Cardiac muscle cell (in vitro differentiated cells and primary cell): ENCODE measurements at places on chromosomes 13 and 19. TPM values are rescaled to one million over a fixed set of nuclear protein-coding genes. Genes with fewer than 3 reads are reported as not detected.
A peak's percentile ranks its signal among the peaks of the same experiment; 100 is the strongest.

DNA sequence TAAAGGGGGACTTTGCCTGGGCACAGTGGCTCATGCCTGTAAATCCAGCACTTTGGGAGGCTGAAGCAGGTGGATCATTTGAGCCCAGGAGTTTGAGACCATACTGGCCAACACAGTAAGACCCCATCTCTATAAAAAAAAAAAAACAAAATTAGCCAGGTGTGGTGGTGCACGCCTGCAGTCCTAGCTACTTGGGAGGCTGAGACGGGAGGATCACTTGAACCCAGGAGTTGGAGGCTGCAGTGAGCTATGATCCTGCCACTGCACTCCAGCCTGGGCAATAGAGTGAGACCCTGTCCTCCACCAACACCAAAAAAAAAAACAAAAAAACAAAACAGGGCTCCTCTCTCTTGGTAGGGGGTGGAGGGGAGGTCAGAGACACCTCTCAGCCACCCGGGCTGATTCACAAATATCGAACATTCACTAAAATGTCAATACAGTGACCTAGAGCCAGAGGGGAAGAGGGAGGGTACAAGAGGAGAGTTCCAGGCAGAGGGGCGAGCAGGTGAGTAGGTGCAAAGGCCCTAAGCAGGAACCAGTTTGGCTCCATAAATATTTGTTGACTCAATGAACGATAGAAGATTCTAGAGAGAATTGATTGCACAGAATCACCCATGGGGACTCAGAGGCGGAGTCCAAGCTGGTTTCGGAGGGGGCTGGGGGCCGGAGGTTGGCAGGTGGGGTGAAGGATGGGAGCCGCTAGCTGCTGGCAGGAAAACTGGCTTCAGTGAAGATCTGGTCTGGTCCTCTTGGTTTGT is 1.0 kb upstream of the CREB3L3 start:
- DNase-seq: no peak

GRCh38 chr19:6224308-6224675 is 55.5 kb downstream of the MLLT1 start:
- no peak for DNase-seq

Gene SRRM5
- 0.18 and 0.30 TPM in 2 replicates for total RNA-seq

GRCh38 chr19:35170359-35171061 is 16.0 kb downstream of the FXYD5 start:
- DNase-seq: no peak

GRCh38 chr19:3554254-3555083 is 2.9 kb downstream of the MFSD12 start:
- DNase-seq: no peak

Gene HRC
- 255 and 389 TPM in 2 replicates for total RNA-seq

Gene TRIM13
- 13.7 and 18.4 TPM in 2 replicates for total RNA-seq

DNA sequence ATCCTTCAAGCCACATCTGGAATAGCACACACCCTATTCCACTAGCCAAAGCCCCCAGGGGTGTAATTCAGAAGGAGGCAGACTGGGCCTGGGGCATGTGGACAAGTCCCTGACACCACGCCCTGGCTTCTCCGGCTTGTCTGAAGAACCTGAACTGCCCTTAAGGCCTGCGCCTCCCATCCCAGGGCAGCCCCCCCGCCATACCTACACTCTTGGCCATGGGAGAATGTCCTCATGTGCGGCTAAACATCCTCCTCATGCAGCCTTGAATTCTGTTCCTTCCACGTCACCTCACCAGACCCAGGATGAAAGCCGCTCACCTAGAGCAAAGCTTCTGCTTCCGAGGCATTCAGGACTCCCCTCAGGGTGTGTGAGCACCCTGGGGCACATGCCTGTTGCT is 24.3 kb upstream of the POU2F2 start:
- no peak for DNase-seq

Gene NEK3
- 14.2 and 16.1 TPM in 2 replicates for total RNA-seq

- peak; percentile 86 for DNase-seq
Observed at GRCh38 chr19:40529093-40529954, 47.3 kb upstream of the SHKBP1 start.

- DNase-seq: peak; percentile 86
Observed at GRCh38 chr19:49475995-49476880, 2.2 kb downstream of the FLT3LG start.

DNA sequence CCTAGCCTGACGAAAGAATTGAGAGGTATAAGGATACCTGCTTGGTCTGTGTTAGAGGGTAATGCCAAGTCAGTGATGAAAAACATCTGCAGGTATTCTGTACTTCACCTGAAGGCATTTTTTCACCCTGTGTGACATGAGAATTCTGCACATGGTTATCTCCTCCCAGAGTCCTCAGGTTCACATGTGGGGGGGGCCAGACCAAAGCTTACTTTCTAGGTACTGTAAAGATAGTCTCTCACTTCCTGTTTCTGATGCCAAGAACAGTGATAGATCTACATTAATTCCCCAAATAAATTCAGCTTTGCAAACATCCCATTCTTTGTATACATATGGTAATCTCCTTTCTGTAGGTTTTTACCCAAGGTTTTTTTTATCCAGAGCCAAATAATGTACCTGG is 53.4 kb downstream of the GPC6 start:
- DNase-seq: no peak

GRCh38 chr13:73715911-73716510 is 418.2 kb downstream of the KLF12 start:
- no peak for DNase-seq

DNA sequence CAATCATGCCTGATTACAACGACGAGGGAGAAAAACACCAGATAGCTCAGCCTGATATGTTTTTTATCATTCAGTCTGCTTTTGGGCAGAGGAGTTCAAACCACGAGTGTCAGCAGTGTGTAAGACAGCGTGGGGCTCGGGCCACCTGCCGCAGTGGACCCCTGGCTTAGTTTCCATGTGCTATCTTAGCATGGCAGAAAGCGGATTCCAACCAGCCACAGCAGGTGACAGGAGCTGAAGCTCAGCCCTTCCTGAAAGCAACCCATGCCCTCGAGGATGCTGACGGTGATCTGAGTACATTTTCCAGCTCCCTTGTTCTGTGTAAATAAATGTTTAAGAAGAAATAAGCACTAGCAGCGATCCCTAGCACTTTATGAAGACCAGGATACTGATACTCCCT is 32.2 kb upstream of the MBNL2 start:
- no peak for DNase-seq

Gene S1PR2
- total RNA-seq: 5.7 and 7.7 TPM in 2 replicates

DNA sequence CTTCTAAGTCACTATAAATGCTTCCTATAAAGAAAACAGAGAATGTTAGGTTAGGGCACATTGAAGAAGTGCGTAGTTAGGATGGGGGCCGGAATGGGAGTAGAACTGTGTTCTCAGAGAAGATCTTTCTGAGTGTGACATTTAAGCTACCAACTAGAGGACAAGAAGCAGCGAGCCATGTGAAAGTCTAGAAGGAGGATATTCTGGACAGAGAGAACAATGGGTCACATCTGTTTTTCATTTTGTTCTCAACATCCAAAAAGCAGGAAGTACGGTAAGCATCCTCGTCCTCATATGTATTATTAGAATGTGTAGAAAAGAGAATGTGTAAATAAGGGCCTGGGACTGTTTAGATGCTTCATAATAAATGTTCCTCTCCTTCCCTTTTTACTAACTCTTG is 44.5 kb upstream of the PARP4 start:
- peak; percentile 29 for DNase-seq

Gene CGB3
- total RNA-seq: not detected in 2 replicates

DNA sequence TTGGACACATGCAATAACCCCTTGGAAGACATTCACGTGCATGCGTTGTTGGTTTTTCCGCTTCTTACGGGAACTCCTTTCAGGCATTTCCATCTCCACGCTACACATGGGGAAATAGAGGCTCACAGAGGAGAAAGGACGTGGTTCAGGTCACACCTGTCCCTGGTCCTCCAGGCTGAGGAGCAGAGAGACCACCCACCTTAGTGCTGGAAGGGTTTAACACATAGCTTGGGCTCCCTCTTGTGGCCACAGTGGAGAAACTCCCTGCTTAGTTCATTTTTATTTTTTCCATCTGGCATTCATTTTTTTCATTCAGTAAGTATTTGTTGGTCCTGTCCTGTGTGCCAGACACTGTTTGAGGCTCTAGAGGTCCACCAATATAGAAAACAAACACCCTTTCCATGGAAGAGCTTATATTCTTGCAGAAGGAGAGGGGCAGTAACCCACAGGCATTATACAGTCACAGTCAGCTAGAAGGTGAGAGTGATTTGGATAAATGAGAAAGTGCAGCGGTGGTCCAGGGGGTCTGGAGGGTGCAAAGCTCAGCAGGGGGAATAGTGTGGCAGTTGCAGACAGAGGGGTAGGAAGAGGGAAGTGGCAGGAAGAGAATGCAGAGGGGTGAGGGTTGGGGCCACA is 24.2 kb upstream of the TTYH1 start:
- peak; percentile 86 for DNase-seq

DNA sequence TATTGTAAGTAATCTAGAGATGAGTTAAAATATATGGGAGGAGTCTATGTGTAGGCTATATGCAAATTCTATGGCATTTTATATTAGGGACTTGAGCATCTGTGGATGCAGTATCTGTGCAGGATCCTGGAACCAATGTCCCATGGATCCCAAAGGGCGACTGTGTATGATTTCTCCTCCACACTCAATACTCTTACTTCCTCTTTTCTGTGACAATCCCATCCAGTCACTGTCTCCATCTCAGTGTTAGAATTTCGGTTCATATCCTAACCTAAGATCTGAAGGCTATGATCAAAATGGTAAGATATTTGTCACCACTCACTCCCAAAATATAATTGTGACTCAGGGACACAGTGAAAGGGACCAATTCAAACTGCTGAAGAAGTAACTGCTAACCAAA is 15.1 kb upstream of the ZNF599 start:
- DNase-seq: no peak

GRCh38 chr13:110297011-110297410 is 9.9 kb downstream of the COL4A1 start:
- DNase-seq: no peak

DNA sequence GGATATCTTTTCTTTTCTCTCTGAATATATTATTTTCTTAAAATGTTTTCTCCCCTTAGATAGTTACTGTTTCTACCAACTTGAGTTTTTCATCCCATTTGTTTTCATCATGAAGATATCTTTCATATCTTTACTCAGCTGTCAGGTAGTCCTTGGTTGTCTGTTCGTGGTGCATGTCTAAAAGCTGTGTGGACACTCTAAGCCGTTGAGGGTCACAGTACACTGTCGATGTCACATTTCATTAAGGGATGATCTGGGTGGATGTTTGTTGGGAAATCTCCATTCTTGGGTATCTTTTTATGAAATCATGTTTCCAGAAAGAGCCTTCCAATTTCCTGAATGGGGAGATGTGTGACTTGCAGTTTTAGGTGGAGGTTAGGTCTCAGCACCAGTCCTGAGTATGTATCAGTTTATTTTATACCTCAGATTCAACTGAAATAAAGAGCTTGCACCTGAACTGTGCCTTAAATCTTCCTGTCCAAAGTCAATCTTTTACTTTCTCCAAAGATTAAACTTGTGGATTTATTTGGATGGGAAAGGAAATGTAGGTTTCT is 23.2 kb downstream of the ZMYM2 start:
- no peak for DNase-seq

- DNase-seq: no peak
Observed at GRCh38 chr13:24651718-24652345, 28.4 kb upstream of the ATP12A start.

Gene RNF17
- total RNA-seq: not detected in 2 replicates

DNA sequence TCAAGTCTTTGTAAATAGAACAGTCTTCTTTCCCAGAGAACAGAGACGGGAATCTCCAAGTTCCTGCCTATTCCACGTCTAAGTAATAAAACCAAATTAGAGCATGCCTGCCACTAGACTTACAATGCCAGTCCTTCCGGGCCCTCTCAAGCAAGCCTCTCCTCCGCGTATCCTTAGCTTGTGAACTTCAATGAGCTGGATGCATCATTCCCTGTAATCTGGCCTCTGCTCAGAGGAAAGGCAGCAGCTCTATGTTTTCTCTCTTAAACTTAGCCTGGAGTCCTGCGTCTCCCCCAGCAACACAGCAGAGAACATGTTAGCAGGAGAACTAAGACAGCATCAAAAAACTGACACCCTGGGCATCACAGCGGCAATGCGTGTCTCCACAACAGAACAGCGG is 8.2 kb downstream of the NALCN start:
- DNase-seq: no peak

DNA sequence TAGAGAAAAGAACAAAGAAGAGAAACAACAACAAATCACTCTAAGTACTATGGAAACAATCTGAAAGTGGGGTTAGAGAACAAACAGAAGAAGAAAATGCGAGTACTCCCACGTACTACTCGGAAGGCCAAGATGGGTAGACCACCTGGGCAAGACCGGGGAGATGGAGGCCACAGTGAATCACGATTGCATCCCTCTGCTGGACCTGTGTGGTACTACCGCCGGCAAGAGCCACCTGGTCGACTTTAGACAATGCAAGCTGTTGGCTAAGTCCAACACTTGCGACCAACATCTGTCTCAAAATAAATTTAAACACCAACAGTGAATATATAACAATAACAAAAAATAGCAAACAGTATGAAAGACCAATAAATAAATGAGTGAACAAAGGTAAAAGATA is 45.5 kb upstream of the ZNF91 start:
- peak; percentile 0 for DNase-seq

DNA sequence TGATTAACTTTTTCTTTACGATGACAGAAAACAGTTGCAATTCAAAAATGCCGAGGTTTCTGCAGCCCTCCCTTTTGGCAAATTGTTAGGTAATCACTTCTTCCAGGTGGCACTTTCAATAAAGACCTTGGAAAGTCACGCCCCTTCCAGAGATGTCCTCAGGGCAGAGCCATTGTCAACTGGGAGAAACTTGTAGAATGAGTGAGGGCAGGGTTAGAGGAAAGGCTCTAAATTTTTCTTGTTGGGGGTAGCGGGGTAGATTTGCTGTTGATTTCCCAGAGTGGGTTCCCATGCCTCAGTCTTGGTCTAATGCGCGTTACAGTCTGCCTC is 421.1 kb downstream of the FGF9 start:
- DNase-seq: no peak

DNA sequence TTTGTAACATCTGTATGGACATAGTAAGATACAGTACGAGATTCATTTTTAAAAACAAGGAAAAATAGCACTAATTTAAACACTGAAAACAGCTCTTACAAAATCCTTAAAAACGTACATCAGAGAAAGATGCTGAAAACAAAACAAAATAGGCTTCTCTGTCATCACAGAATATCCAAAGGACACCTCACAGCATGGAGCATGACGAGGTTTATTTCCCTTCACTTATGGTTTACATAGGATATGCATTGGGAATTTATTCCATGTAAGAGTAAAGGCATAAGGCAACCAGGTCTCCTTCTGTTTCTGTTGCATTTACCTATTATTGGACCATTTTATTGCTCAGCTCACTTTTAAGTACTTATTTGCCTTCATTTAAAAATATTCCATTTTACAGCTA is 3.0 kb downstream of the KCTD12 start:
- no peak for DNase-seq

- DNase-seq: no peak
Observed at GRCh38 chr13:51825681-51826254, 19.2 kb downstream of the TMEM272 start.

Gene PSG7
- not detected in 2 replicates for total RNA-seq
